D721Med (cell line): ENCODE measurements at places on chromosomes 12 and 14.

- peak; percentile 72 for DNase-seq
Observed at GRCh38 chr12:118981285-118982211, at the start of gene SRRM4. TSS of gene SRRM4 (plus strand) at chr12:118981541. CDS start at chr12:118981883, 342 bp downstream.

GRCh38 chr14:67491741-67492507, 3.4 kb upstream of the TMEM229B start:
- DNase-seq = no peak

GRCh38 chr12:26728205-26729050, 104.6 kb downstream of the ITPR2 start:
- DNase-seq = no peak

DNA sequence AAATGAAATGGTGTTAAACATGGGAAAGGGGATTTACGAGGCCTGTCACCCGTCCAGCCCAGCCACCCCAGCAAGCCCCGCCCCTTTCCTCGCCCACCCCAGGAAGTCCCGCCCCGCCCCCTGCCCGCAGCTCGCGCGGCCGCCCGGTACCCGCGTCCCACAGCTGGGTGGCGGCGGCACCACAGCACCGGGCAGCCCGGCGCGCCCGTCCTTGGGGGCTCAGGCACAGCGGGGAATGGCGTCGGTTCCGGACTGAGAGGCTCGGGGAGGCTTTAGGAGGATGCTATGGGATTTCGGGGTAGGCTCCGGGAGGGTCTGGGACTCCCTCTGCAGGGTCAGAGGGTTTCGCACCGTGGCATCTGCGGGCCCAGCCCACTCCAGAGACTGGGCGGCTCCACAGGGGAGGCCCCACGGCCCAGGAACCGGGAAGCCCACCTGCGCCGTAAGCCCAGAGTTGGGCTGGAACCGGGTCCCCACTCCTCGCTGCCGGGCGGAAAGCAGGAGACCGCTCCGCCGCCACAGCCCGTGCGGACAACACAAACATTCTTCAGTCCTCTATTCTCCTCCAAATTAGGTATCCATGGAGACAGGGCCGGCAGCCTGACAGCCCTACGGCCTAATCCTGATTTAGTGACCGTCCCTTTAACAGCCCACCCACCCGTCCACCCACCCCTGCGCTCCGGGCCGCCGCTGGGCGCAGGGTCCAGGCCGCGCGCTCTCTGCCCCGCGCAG, 1.4 kb downstream of the FIGNL2 start:
- DNase-seq = peak; percentile 94

DNA sequence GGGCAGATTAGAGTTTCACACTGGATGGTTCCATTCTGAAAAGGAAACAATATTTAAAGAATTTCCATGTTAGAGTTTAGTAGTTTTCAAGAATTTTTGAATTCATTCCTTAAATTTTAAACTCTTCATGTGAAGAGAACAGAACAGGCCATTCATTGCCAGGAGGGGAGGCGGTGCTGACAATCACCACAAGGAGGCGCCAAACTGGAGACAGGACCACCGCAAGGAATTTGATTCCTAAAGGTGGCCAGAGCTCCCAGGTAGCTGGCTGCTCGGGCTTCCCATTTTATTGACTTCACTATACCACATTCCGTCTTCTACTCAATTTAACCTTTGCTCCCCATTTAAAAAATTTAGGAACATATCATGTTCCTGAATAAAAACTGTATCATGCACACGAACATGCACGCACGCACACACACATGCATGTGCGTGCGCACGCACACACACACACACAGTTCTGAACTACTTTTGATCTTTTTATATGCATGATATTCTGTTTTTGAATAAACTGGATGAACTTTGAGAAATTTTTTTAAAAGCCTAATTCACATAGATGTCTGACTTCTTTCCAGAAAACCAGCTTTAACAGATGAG, 101.2 kb downstream of the NELL2 start:
- DNase-seq = no peak
